ENCODE measurements at places on chromosomes 3 and 15.

GRCh38 chr3:38000965-38001455 lies 10.4 kb downstream of the VILL start:
- DNase-seq, result no peak

- no peak for DNase-seq
These were observed 38.2 kb downstream of the ABI3BP start for GRCh38 chr3:100954990-100955389.

- no peak for DNase-seq
These were observed 74.2 kb downstream of the RFTN1 start for GRCh38 chr3:16439163-16439847.

DNA sequence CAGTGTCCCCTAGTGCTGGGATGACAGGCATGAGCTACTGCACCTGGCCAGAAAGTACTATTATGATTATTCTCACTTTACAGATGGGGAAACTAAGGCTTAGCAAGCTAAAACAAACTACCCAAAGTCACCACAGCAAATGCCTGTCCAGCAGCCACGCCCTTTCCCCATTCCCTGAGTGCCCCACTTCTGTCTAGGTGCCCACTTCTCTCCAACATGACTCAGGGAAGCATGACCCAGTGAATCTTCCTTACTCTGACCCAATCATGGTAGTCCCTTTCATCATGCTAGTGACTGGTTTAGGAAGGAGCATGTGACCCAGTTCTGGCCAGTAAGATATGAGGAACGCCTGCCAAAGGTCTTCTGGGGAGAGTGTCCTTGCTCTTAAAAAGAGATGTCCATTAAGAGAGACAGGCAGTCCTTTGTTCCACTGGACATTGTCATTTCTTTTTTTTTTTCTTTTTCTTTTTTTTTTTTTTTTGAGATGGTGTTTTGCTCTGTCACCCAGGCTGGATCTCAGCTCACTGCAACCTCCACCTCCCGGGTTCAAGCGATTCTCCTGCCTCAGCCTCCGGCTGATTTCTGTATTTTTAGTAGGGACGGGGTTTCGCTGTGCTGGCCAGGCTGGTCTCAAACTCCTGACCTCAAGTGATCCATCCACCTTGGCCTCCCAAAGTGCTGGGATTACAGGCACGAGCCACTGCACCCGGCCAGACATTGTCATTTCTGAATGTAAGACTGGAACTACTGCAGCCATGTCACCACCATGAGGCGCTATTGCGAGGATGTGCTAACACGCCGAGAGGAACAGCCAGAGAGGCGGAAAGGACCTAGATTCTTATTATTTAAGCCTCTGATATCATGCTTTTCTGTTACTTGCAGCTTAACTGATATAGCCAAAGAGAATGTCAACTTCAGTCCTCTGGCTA lies 19.8 kb downstream of the MEGF11 start:
- no peak for DNase-seq

- DNase-seq, result no peak
These were observed 53.7 kb downstream of the DNAJB8 start for GRCh38 chr3:128413003-128413370.

DNA sequence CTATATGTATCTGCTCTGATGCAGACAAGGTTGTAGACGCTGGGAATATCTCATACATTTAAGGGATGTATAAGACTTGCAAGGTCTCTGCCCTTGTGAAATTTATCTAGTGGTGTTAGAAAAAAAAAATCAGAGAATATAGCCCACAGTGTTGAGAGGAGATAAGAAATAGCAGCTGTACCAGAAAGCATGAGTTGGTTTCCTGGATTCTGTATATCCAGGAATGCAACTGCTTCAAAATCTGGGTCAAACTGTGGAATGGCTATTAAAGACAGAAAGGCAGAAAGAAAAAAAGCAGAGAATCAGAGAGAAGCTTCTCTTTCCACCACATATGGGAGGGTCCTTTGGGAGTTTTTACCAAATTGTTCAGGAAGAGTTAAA lies 1.5 kb upstream of the TMEM212 start:
- no peak for DNase-seq

GRCh38 chr3:157066335-157067098 lies 93.4 kb downstream of the CCNL1 start:
- no peak for DNase-seq

DNA sequence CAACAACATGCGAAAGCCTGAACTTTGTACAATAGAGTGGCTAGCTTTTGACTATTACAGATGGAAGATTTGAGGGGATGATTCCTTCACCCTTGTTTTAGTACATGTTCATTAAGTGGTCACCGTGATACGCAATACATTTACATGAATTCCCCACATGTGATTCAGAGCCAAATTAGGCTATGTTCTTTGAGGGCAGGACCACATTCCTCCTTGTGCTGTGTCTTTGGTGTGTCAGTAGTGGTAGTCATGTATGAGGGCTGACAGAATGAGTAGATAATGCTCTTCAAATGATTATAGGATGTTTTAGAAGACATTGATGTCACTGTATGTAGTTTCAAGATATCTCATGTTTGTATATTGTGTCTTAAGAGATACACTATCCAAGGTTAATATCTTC lies 12.1 kb downstream of the PTPRG start:
- no peak for DNase-seq

GRCh38 chr3:136543385-136543784 lies 208.8 kb downstream of the STAG1 start:
- no peak for DNase-seq

- DNase-seq, result no peak
These were observed 215.1 kb upstream of the CNTN4 start for GRCh38 chr3:1883534-1883933.

DNA sequence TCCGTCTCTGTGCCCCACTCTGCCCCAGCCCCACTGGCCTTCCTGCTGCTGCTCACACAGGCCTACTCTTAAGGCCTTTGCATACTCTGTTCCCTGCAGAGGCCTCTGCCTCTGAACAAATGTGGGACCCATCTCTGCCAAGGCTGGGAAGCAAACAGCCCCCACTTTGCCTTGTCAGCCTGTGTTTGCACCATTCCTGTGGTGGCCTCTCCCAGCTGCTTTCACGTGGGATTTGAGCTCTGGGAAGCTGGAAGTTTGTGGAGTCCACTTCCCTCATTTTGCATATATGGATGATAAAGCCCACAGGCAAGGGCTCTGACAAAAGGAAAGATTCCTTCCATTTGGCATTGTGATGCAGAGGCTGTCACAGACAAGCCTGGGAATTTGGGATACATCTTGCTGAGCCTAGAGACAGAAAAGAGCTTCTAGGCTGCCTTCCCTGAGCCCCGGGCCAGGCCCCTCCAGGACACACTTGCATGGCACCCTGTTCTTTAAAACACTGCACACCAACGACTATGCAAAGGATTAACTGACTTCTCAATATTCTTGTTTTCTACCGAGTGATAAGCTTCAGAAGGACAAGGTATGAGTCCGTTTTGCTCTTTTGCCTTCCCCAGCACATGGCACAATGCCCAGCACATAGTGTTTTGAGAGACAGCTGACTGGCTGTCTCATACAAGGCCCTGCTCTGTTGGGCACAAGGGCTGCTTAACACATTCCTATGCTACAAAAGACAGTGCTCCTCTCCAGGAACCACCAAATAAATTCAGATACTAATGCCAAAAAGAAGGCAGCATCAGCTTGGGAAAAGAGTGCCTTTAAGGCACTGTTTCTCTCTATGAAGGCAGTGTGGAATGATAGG lies 120.7 kb upstream of the TOPAZ1 start:
- DNase-seq, result no peak

- DNase-seq, result peak; percentile 57
These were observed 465.3 kb upstream of the CBLB start for GRCh38 chr3:106333911-106334618.

DNA sequence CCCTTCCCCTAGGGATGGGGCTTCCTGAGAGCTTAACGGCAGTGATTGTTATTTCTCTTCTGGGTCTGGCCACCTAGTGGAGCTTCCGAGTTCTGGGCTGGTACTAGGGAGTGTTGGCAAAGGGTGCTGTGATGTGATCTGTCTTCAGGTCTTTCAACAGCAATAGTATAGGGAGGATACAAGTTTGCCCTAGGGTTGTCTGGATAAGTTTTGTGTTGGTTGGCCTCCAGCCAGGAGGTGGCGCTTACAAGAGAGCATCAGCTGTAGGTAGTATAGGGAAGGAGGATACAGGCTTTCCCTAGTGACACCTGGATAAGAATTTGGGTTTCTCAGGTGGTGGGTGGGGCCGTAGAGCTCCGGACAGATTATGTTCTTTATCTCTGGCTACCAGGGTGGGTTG lies 19.2 kb upstream of the CPOX start:
- no peak for DNase-seq

GRCh38 chr3:9681723-9682081 lies 21.9 kb upstream of the CPNE9 start:
- no peak for DNase-seq

- no peak for DNase-seq
These were observed 50.7 kb downstream of the LINGO1 start for GRCh38 chr15:77581896-77582569.

DNA sequence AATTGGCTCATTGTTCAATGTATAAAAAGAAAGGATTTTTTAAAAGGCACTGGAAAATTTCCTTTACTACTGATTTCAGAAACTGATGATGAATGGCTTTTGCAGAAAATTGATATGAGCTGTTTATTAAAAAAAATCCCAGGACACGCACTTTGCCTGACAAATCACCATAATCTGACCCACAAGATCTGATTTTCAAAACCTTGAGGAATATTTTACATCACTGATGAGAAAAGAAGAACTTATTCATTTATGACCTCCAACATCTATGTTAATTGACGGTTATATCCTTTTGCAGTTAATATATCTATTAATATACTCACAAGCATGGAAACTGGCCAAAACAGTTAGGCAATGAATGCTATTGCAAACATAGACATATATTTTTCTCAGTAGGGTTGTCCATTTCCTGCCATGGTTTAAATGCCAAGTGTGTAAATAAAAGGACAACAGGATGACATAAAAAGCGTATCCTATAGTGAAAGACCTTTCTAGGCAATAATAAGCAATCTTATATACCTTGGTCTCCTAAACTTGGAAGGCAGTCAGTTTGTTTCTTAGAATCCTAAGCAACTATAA lies 109.7 kb upstream of the SLC7A14 start:
- DNase-seq, result no peak

DNA sequence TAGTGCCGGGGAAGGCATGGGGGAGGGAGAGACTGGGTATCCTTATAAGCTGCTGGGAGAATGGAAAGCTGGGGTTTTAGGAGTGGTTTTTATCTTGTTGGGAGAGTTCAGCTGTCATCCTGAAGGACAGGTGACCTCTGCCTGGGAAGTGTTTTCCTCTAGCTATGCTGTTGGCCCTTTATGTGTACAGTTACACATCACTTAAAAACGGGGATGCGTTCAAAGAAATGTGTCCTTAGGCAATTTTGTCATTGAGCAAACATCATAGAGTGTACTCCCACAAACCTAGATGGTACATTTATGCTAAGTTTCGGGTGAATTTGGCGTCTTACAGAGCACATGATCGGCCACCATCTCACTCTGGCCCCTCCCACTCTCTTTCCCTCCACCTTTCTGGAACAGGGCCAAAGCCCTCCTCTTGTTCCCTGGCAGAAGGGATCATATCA lies 164.3 kb upstream of the NUDT16 start:
- no peak for DNase-seq

- no peak for DNase-seq
These were observed 413.1 kb downstream of the MCTP2 start for GRCh38 chr15:94644433-94644832.

- no peak for DNase-seq
These were observed 67.5 kb downstream of the DENND4A start for GRCh38 chr15:65724464-65725215.

DNA sequence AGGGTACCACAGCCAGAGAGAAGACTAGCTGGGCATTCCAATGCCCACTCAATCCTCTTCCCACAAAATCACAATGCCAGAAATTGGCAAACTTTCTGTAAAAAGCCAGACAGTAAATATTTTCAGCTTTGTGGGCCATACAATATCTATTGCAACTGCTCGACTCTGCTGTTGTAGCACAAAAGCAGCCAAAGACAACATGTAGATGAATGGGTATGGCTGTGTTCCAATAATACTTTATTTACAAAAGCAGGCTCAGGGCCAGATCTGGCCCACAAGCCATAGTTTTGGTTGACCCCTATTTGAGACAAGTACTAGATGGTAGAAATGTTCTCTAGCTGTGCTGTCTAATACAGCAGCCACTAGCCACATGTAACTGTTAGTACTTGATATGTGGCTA lies 330.9 kb downstream of the ERC2 start:
- DNase-seq, result no peak

DNA sequence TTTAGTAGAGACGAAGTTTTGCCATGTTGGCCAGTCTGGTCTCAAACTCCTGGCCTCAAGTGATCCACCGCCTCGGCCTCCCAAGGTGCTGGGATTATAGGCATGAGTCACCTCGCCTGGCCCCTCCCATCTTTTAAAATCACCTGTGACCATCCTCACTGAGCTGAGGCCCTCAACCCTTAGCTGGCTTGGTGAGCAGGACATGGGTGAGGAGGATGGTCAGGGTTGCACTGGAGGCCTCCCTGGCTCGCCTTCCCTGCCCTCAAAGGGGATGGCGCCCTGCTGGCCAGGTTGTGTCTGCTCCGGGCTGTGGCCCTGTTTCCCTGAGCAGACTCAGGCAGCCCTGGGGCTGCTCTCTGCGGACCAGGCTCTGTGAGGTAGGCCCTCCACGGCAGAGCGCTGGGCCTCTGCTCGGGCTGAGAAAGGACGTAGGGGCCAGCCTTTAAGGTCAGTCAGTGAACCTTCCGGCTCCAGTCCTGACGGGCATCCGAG lies 33.7 kb downstream of the SYNM start:
- no peak for DNase-seq

DNA sequence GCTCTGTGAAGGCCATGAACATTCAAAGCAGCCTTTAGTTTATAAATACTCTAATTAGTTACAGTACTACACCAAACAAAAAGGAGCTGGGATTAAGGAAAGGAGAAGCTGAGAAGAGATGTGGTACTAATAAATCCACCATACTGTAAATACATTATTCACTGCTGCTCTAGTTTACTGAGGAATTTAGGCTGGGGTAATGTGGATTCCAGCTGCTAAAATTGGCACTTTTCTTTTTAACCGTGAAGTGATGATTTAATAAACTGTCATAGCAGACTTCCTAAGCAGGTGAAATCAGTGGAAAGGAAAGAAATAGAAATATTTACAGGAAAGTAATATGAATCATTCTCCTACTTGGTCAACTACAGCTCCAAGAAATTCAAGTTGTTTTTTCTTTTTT lies 88.7 kb downstream of the TFG start:
- DNase-seq, result no peak

- DNase-seq, result no peak
These were observed 784 bp upstream of the CISH start for GRCh38 chr3:50612234-50612882.

GRCh38 chr3:126654571-126655383 lies at the start of gene TXNRD3:
Gene TXNRD3 (minus strand): TSS chr3:126655124.
- DNase-seq, result peak; percentile 74

- DNase-seq, result no peak
These were observed 65.0 kb downstream of the THBS1 start for GRCh38 chr15:39645976-39646257.

Data from activated T-cell treated with anti-CD3 and anti-CD28 coated beads for 48 hours (primary cell).